ENCODE measurements at places on chromosomes 4 and X.

DNA sequence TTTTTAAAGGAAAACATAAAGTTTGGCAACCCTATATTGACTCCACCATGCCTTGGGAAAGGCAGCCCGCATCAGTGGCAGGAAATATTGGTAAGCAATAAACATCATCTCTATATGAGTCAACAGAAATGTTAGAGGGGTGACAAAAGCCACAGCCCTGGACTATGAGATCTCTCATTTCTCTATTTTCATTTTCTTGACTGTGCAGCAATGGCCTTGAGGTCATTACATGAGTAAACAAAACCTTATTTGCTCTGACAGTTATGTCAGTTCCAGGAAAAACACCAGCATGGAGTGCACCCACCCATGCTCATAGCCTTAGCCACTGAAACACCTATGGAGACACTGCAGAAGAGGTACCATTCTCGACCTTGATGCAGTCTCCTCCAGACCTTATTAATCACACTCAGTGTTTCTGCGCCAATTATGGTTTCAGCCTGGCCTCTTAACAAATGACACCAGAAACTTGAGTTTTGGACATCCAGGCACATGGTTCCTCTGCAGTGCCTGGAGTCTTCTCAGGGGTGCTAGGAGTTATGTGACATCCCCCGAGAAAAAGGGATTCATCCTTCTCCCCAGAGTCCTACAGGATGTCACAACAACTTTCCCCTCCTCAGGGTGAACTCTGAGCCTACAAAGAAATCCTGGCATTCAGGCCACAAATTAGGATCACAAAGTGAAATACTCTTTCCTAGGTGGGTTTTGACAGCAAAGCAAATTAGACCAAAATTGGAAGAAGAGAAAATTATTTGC is 16.0 kb upstream of the HPGD start:
- no peak for DNase-seq

- DNase-seq, result no peak
These were observed 86.0 kb downstream of the PCYT1B start for GRCh38 chrX:24561121-24561520.

- no peak for DNase-seq
These were observed 349.1 kb downstream of the NR3C2 start for GRCh38 chr4:148093065-148093464.

DNA sequence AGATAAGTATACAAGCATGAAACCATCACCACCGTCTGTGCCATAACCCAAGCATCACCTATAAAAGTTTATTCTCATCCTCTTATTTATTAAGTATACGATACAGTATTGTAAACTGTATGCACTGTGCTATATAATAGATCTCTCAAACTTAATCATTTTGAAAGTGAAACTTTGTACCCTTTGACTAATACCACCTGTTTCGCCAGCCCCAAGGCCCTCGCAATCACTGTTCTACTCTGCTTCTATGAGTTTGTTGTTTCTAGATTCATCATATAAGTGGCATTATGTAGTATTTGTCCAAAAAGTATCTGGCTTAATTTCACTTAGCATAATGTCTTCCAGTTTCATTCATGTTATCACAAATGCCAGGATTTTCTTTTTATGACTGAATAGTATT is 72.1 kb upstream of the DOCK11 start:
- DNase-seq, result no peak

DNA sequence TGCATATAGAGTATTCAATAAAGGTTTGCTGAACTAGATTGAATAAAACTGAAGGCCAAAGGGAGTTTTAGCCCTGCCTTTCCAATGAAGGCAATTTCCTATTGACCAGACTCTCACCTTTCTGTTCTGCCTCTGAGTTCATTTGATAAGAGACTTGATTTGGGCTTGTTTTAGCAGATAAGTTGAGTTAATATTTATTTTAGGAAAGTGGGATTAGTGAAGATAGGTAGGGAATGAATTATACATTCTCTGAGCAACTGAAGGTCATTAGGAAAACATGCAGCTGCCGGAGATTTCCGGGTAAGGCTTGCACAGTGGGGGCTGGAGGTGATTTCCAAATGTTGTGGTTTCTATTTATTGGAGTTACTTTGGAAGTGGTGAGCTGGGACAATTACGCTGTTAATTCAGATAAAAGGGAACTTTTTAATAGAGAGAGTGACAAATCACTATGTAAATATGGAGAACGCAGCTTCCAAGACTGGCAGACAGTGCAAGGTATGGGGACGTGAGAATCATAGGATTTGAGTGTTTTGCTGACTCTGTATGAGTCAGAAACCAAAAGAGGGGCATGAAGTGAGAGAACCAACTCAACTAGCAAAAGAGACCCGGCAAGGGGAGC is 553.6 kb upstream of the BOD1L1 start:
- no peak for DNase-seq

DNA sequence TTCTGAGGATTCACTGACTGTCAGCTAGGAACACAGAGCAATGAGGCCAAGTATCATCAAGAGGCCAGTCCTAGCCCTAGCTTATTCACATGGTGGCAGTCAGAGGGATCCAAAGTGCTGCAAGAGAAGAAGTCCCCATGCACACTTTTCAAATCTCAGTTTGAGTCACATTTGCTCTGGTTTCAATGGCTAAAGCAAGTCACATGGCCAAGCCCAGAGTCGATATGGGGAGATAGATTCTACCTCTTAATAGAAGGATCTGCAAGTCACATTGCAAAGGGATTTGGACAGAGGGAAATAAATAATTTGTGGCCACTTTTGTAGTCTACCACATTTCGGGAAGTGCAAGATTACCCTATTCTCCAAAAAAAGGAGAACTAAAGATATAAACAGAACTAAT is 3.7 kb upstream of the LCORL start:
- DNase-seq, result no peak

DNA sequence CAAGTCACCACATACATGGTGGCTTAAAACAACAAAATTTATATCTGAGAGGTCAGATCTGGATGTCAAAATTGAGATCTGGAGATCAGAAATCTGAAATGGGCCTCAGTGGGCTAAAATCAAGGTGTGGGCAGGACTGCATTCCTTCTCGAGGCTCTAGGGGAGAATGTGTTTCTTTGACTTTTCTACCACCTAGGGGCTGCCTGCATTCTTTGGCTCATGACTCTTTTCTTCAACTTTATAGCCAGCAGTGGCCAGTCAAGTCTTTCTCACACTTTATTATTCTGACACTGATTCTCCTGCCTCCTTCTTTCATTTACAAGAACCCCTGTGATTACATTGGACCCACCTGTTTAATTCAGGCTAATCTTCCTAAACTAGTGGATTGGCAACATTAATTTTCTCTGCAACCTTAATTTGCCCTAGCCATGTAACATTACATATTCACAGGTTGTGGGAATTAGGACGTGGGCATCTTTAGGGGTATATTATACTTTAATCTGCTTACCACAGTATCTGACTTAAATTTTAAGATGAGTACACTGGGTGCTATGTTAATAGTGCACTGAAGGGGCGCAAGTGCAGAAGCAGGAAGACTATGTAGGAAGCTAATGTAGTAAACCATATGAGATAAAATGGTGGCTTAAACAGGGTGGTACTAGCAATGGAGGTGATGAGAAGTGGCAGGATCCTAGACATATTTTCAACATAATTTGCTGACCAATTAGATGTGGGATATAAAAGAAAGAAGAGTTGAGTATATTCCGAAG is 188.0 kb downstream of the SLC4A4 start:
- no peak for DNase-seq

GRCh38 chrX:13774696-13775095 is 40.1 kb downstream of the OFD1 start:
- DNase-seq, result no peak

- no peak for DNase-seq
These were observed 33.7 kb upstream of the LIMCH1 start for GRCh38 chr4:41504167-41504818.

- no peak for DNase-seq
These were observed 126.5 kb downstream of the PTPN13 start for GRCh38 chr4:86720508-86721068.

DNA sequence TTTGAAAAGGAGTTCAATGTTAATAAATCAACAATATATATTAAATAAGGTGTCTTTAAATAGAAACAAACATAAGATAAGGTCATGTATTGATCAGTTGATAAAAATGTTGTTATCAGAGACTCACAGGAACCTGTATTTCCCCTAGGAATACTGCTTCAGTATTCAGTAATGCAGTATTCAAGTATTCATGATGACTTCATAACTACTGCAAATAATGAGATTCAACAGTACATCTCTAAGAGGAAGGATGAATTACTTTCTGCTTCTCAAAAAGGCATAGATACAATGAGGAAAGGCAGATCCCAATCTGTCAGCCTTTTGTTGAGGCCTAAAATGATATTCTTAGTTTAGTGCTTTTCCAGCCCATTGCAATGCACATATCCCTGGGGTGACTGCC is 73.7 kb downstream of the MAGEB17 start:
- DNase-seq, result no peak

DNA sequence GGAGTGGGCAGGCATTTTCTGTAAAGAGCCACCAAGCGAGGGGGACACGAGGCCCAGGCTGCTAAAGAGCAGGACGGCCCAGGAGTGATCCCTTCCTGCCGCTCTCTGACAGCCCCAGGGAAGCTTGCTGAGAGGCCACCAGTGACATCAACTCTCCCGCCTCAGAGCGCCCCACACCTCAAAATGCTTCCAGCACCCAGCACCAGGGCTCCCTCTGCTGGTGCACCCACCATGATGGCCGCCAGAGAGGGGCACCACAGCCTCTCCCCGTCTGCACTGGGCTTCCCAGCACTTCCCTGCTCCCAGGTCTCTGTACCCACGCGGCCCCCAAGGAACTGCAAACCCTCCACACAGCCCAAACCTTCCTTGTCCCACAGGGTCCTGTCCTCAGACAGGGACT is 40.4 kb downstream of the GAK start:
- no peak for DNase-seq

- no peak for DNase-seq
These were observed 28.8 kb downstream of the HHIP start for GRCh38 chr4:144674711-144675110.

DNA sequence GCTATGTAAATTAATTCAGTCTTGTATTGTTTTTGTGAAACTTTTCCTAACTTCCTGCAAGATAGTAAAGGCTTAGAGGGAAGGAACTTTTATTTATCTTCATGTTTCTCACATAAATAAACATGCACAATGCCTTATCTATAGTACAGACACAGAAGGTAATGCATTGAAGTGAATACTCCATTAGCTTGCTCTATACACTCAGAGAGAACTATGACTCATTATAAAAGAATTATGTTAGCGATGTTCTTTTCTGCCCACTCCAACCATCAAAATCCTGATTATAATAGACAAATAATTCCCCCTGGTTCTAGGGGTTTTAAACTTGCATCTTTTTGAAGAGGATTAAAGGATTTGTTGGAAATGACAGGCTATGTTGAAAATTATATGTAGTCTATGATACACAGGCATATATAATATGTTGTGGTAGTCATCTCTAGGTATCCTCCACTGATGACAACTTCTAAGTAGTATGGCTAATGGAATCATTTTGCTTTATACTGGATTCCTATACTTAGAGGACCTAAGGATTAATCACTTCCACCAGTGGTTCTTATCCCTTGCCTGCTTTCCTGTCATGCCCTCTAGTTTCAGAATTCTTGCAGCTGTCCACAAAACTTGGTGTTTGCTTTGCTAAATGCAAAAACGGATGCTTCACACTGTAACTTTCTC is 115.7 kb downstream of the NDST4 start:
- DNase-seq, result no peak

DNA sequence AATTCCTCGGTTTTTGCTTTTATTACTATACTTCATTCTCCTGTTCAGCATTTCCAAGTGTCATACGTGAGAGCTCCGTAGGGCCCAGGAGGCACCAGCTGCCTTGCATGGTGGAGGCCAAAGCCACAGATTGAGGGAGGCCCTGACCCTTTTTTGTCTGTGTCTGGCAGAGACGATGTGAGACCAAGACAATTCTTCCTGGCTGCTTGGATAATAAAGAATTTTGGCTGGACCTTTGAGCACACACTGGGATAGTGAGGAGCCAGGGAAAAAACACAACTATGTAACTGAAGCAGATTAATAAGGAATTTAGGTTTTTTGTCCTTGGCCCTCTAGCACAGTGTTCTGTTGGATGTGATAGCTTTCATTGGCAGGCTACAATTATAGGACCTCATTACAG is 161.0 kb downstream of the CPXCR1 start:
- no peak for DNase-seq

DNA sequence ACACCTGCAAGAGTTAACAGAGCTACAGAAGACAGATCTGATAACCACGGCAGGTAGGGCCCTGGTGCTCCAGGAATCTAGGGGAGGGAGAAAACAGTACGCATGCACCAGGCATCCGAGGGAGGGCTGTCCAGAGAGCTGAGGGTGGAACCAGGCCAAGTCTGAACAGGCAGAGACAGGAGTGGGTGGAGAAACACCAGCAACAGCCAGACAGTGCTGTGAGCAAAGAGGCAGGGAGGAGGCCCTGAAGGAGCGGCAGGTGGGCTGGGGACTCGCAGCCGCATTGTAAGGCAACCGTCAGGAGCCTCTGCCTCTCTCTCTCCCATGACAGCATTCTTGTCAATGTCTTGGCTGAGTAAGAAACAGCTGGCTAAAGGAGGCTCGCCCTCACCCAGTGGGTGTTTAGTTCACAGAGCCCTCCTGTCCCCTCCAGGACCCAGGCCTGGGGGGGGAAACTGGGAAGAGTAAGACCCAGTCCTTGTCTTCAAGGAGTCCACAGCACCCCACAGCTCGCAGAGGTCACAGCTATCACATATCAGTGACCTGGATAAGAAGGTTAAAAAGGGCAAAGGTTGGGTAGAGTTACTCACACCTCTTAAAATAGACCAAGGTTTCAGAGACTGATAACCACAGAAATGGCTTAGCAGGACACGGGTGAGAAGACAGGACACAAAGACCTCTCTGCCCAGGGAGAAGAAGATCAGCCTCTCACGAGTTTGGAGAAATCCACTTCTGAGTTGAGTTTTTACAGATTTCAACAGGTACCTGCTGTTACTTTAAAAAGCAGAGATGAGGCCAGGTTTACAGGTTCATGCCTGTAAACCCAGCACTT is 10.5 kb downstream of the ACSL1 start:
- DNase-seq, result no peak

DNA sequence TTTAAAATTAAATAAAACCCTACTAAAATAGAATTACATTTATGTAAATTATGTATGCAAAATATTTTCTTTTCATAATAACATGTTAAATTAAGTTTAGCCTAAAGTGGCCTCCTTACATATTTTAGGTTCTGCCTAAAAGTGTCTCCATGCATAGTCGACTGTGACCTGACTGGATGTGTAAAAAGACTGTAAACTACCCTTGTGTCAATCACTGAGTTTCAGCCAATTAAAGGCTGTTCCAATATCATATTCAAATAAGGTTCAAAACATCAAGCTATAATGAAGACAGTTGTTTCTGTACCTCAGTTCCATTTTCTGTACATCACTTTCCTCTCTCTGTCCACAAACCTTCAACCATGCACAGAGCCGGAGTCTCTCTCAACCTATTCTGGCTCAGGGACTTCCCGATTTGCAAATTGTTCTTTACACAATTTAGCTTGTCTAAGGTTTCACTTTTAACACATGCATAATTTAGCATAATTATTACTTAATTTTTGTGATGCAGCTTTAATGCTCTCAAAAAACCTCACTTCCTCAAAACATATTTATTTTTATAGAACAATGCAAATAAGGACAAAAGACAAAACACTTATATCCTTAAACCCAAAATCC is 60.1 kb downstream of the SH3RF1 start:
- no peak for DNase-seq

Data from omental fat pad (tissue), 4 donors.